ENCODE measurements at places on chromosomes 3 and 15.

- DNase-seq, result no peak
These were observed 112.0 kb upstream of the HACD2 start for GRCh38 chr3:123696808-123697207.

GRCh38 chr3:87390821-87391220 lies 114.4 kb upstream of the POU1F1 start:
- DNase-seq, result no peak

DNA sequence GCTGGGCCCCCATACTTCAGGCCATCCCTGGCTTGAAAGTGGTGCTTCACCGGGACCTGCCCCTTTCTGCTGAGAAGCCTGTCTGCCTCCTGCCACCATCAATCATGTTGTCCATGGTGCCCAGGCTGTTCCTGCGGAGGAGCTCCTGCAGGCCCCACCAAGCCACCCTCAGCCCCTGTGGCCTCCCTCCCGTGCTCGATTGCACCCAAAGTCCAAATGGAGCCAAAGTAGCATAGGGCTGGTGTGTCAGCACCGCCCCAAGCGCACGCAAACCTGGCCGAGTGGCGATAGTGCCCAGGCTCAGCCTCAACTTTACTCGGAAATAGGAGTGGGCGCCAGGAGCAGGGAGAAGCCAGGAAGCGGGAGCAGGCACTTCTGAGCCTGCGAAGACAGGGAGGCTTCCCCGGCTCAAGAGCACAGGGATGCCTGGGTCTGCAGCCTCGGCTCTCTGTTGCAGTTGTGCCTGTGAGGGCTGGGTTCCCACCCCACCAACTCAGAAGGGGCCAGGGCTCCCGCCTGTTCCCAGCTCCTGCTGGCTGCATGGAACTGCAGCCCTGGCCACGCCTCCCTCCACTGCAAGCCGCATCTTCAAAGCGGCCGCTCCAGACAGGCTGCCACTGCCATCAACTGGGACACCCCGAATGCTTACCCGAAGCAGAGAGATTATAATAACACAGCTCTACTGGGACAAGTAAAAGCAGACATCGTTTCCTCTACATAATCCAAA lies 203.0 kb downstream of the ARRDC4 start:
- no peak for DNase-seq

- no peak for DNase-seq
These were observed 106.1 kb downstream of the ROBO2 start for GRCh38 chr3:77146004-77146403.

- no peak for DNase-seq
These were observed 13.9 kb downstream of the CLSTN2 start for GRCh38 chr3:139948898-139949297.

DNA sequence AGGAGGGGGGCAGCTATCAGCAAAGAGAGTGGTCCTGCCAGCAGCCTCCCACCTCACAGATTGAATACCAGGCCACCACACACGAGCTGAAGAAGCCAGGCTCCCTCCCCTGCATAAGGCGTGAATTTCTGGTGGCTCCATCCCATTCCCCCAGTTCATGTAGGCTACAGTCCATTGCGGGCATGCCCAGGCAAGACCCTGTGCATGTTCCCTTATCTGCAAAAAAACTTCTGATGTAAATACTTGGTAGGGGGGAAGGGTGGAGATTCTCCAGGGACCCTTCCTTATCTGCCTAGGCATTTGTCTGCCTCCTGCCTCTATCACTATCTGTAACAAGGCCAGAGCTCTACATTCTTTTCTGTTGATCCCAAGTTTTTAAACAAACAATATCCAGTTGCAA lies 27.6 kb upstream of the UBP1 start:
- no peak for DNase-seq

- no peak for DNase-seq
These were observed 101.6 kb upstream of the RAD18 start for GRCh38 chr3:9064850-9065249.

GRCh38 chr15:29138260-29138659 lies 131.4 kb downstream of the NSMCE3 start:
- no peak for DNase-seq

- no peak for DNase-seq
These were observed 177.5 kb upstream of the LPP start for GRCh38 chr3:187976365-187976900.

DNA sequence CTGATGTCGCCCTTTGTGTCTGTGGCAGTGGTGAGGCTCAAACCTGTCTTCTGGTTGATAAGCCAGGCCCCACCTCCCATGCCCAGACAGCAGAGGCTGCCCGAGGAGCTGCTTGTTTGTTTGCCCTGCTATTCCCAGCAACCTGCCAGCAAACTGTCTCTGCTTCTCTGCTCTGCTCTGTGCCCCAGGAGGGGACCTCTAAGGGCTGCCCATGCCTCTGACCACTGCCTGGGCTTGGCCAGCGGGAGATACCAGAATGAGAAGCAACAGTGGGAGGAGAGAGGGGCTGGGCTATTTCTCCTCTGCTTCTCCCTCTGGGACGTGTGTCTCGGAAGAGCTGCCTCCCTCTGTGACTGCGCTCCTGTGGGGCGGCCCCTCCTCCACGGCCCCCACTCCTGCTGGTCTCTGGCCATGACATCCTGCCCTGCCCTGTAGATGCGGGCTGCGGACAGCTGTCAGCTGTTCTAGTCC lies 213.1 kb downstream of the RPLP1 start:
- no peak for DNase-seq

- no peak for DNase-seq
These were observed 88.9 kb downstream of the EOMES start for GRCh38 chr3:27633224-27633545.

GRCh38 chr15:70754862-70755261 lies 8.5 kb downstream of the UACA start:
- no peak for DNase-seq

DNA sequence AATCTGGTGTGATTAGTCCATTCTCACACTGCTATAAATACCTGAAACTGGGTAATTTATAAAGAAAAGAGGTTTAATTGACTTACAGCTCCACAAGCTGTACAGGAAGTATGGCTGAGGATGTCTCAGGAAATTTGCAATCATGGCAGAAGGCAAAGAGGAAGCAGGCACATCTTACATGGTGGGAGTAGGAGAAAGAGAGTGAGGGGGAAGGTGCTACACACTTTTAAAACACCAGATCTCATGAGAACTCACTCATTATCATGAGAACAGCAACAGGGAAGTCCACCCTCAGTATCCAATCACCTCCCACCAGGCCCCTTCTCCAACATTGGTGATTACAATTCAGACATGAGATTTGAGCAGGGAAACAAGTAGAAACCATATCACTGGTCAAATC lies 24.0 kb upstream of the ACP3 start:
- DNase-seq, result no peak

- no peak for DNase-seq
These were observed 15.1 kb upstream of the UACA start for GRCh38 chr15:70778258-70779076.

DNA sequence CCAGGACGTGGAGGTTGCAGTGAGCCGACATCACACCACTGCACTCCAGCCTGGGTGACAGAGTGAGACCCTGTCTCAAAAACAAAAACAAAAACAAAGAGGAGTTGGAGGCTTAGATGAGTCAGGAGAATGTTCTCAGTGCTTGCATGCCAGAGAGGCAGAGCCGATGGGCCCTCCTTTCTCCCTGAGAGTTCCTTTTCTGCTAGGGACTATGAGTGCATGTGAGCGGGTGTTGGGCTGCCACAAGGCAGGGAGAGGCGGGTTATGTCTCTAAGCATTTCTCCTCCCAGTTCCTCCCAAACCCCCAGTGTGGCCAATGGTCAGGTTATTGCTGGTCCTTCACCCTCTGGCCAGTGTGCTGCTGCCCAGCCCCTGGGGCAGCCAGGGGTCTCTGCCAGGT lies 45.1 kb downstream of the RTP1 start:
- DNase-seq, result no peak

DNA sequence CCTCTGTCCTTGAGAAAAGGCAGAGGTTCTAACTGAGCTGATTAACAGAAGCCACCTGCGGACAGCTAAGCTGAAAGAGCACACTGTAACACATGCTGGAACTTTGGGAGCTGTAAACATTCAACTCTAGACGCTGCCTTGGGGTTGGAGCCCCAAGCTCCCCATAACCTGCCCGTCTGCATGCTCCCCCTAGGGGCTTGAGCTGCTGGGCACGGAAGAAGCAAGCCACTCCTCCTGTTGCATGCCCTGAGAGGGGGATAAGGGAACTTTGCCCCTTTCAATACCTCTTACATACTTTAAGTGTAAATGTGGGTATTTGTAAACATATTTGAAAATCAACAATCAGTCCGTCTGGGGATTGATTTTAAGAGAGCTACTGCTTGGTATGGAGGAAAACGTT lies 188.4 kb downstream of the ADAMTSL3 start:
- DNase-seq, result no peak

- no peak for DNase-seq
These were observed 151.4 kb downstream of the RPLP1 start for GRCh38 chr15:69604072-69604411.

- DNase-seq, result no peak
These were observed 284.0 kb upstream of the CTDSPL start for GRCh38 chr3:37577697-37578096.

Data from stimulated activated CD8-positive, alpha-beta memory T cell treated with anti-CD3 and anti-CD28 coated beads, Interleukin-7, amount 100 ng/mL, for 1 hour (primary cell).